GM23248 (cell line): ENCODE measurements at places on chromosomes 5 and 9. TPM values are rescaled to one million over a fixed set of nuclear protein-coding genes. Genes with fewer than 3 reads are reported as not detected.

The NIM1K gene
- total RNA-seq, result 0.63 and 4.9 TPM in 2 replicates

The ZNF483 gene
- 0.25 and 0.32 TPM in 2 replicates for total RNA-seq

The FOXD4L3 gene
- not detected in 2 replicates for total RNA-seq

DNA sequence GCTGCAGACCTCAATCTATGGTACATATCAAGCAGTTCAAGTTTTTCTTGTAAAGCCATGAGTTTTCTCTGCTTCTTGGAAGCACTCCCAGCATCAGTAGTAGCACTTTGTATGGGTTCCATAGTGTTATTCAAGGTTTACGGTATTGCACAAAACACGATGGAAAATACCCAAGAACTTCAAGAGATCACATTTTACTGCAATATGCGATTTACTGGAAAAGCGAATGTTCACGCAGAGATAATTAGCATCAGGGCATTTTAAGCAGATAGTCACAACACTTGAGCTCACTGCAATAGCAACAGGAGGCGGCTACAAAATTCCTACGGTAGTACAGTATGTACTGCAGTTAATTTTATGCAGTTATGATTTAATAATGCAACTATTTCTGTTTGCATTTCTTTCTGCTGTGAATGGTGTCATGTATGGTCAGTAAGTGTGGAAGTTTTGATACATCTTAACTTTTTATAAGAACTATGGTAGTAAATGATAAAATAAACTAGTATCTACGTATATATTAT, 200.8 kb downstream of the SMARCA2 start:
- no peak for DNase-seq

- peak; percentile 36 for DNase-seq
Observed at GRCh38 chr5:157596487-157596886, 20.9 kb upstream of the ADAM19 start.
